ENCODE measurements at places on chromosomes 4 and X.
A peak's percentile ranks its signal among the peaks of the same experiment; 100 is the strongest.

DNA sequence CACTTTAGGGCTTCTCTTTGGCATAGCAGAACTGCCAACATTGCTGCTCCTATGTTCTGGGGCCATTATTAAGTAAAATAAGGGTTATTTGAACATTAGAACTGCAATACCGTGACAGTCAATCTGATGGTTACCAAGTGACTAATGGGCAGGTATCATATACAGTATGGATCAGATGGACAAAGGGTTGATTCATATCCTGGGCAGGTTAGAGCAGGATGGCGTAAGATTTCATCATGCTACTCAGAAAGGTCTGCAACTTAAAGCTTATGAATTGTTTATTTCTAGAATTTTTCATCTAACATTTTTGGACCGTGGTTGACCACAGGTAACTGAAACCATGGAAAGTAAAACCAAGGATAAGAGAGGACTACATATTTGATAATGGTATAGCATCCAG, 40.9 kb downstream of the BRCC3 start:
- no peak for DNase-seq

- DNase-seq, result no peak
Measured at GRCh38 chr4:27910227-27910626, 1049.6 kb downstream of the STIM2 start.

GRCh38 chr4:83013420-83013867, 2.8 kb upstream of the LIN54 start:
- DNase-seq, result no peak

DNA sequence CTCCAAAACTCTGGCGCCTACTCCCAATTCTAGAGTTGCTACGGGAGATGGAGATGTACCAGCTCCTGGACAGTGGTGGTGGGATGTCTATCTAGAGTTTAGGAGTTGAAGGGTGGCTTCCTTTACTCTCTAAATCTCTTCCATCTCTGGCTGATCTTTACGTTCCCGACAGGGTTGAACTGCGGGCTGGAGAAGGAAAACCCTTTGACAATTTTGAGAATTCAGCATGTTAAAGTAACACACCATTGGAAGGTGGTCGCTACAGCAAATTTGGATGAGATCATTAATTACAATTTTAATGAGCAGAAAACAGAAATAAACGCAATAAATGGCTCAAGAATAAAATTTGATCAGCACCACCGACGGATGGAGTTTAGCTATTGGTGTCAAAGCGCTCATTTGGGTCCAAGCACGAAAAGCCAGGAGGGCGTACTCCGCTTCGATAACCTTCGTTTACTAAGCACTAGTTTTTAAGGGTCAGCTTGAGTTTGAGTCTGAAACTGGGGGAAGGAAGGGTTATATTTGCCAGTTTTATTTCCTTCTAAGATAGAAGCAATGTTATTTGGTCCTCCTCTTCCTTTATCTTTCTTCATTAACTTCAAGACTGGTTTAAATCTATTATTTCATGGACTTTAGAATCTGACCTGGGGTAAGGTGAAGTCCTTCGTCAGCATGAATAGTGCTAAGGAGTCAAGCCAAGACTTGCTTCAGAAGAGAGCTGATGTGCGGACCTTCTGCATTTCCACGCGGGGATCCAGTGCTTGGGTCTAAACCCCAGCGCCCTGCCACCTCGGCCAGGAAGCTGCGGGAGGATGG, 1.5 kb upstream of the NKX6-1 start:
- no peak for DNase-seq

DNA sequence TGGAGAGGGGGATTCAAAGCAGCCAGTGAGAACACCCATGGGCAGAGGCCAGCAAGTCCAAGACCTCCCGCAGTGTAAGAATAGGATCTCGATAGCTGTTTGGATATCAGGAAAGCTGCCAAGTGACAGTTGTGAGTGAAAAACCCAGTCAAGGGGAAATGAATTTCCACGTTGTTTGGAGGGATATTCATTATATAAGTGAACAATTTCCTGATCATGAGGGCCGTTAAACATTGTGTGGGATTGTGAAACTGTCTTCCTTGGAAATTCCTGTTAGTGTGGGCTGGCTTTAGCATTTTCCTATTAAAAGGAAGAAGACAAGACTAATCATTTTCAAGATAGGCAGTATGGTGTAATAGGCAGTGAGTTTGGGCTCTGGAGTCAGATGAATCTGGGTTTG, 15.0 kb downstream of the CLDN2 start:
- DNase-seq, result no peak

GRCh38 chr4:4427121-4427870, 40.4 kb downstream of the NSG1 start:
- DNase-seq, result no peak

- DNase-seq, result peak; percentile 9
Measured at GRCh38 chrX:150683536-150684146, 9.6 kb upstream of the MTMR1 start.

Measured in NCI-H1930 (cell line).